ENCODE measurements at places on chromosomes 7 and 10. TPM values are rescaled to one million over a fixed set of nuclear protein-coding genes. Genes with fewer than 3 reads are reported as not detected.

Gene SRPK2
- total RNA-seq, result 24.4 TPM

Gene MYOF
- 103 TPM for total RNA-seq

Gene ARHGAP22
- 31.0 TPM for total RNA-seq

Gene PRKAR2B
- 7.9 TPM for total RNA-seq

Gene ADIRF
- 24.5 TPM for total RNA-seq

Gene UBN2
- total RNA-seq, result 2.3 TPM

Gene HUS1
- 16.0 TPM for total RNA-seq

Gene CPED1
- 21.2 TPM for total RNA-seq

Gene COBL
- 0.39 TPM for total RNA-seq

Gene PRKAG2
- total RNA-seq, result 8.1 TPM

Gene NDUFB8
- 232 TPM for total RNA-seq

Gene SLC16A9
- total RNA-seq, result 0.91 TPM

Gene NRP1
- 163 TPM for total RNA-seq

Gene IDI2
- total RNA-seq, result not detected

Gene IGF2BP3
- total RNA-seq, result 44.3 TPM

Gene SPRN
- under 0.01 TPM for total RNA-seq

Gene CARD11
- total RNA-seq, result 0.16 TPM

Gene GPER1
- total RNA-seq, result 1.4 TPM

Gene SPDYE8
- not detected for total RNA-seq

All from epithelial cell of alveolus of lung (primary cell).